Stimulated activated effector memory CD8-positive, alpha-beta T cell treated with anti-CD3 and anti-CD28 coated beads, Interleukin-12 subunit alpha, Interleukin-12 subunit beta, amount 100 ng/mL, for 72 hours (primary cell): ENCODE measurements at places on chromosomes 4 and X.

- no peak for DNase-seq
Observed at GRCh38 chrX:1392376-1393068, 609 bp upstream of the SLC25A6 start.

GRCh38 chr4:88952081-88952480, 104.9 kb downstream of the FAM13A start:
- no peak for DNase-seq

- DNase-seq, result no peak
Observed at GRCh38 chr4:141614878-141615586, 21.4 kb upstream of the IL15 start.

- no peak for DNase-seq
Observed at GRCh38 chrX:5068550-5068949, 1160.1 kb downstream of the NLGN4X start.

GRCh38 chr4:31005037-31005436, 284.9 kb downstream of the PCDH7 start:
- no peak for DNase-seq

GRCh38 chr4:23212558-23212957, 519.8 kb downstream of the GBA3 start:
- DNase-seq, result no peak

- DNase-seq, result no peak
Observed at GRCh38 chrX:149365061-149365460, 140.0 kb downstream of the IDS start.

DNA sequence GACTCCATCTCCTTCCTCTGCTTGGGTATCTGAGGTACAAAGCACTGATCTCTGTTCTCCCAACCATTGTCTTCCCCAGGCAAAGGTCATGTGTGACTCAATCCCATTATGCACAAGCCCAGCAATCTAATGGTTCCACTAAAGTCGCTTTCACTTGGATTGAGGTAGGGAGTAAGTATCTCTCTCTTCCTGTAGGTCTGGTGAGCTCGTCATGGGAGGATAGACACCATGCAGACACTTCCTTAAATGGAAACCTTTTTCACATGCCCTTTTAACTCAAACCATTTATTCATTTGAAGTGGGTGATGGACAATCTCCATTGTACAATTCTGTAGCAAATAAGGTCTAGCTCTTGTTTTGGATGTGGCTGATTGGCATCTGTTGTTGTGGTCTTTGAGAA, 245.2 kb upstream of the CLNK start:
- DNase-seq, result no peak

DNA sequence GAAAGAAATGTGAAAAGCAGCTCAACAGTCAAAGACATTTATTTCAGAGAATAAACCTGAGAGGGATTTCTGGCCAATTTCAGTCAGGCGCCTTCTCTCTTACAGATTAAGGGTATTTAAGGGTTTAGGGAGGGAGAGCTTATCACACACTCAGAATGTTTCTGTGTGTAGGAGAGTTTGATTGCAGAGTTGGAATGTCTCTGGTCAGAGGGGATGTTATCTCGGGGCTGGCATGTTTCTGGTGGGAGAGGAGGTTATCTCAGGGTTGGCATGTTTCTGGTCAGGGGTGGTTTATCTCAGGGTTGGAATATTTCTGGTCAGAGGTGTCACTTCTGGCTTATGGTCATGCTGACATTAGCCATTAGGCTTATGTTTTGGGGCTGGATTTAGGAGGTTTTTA, 1920.5 kb upstream of the PCDH7 start:
- DNase-seq, result no peak

DNA sequence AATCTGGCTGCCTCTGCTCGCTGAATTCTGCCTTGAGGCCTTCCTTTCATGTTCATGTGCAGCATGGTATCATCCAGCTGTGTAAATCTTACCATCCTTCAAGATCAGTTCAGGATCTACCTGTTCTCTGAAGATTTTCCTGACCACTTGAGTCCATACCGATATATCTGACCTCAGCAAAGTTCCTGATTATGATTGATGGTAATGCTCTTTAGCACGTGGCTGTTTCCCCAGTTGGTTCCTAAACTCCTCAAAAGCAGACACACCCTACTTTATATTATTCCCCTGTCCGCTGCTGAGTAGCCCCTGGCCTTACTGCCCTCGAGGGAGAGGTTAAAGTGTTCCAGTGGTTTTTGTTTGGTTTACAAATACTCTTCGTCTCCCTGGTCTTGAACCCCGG, 20.0 kb downstream of the GALNT7 start:
- no peak for DNase-seq

- no peak for DNase-seq
Observed at GRCh38 chrX:70026112-70026850, 23.5 kb downstream of the AWAT2 start.

DNA sequence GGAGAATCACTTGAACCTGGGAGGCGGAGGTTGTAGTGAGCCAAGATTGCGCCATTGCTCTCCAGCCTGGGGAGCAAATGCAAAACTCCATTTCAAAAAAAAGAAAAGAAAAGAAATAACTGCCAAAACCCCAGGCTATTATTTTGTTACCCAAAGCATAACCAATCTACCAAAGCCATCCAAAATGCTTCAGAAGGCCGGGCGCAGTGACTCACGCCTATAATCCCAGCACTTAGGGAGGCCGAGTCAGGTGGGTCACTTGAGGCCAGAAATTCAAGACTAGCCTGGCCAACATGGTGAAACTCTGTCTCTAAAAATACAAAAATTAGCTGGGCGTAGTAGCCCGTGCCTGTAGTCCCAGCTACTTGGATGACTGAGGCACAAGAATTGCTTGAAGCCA, 49.8 kb downstream of the SMIM31 start:
- DNase-seq, result no peak

DNA sequence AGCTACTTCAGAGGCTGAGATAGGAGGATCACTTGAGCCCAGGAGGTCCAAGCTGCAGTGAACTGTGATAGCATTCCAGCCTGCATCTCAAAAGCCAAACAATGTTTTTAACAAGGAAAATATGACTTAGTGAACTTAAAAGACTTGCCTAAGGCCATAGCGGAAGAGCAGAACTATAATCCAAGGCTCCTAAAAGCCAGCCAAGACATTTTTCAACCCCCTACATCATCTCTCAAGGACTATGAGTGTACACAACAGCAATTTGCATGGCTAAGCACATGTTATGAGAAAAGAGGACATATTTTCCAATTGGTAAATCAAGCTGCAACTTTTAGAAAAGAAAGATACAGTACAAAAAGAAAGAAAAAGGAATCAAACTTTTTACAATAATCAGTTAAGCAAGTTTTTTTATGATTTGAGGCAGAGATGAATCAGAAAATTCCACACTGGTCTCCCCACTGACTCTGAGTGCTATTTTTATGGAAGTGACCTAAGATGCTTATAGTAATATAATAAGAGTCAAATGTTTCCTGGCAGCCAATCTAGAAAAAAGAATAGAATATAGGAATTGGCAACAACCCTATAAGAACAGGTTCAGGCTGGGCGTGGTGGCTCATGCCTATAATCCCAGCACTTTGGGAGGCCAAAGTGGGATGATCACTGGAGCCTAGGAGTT, 9.8 kb upstream of the ACOT9 start:
- no peak for DNase-seq

- DNase-seq, result no peak
Observed at GRCh38 chrX:57422289-57422688, 135.8 kb downstream of the FAAH2 start.

- no peak for DNase-seq
Observed at GRCh38 chr4:119227690-119228089, 15.2 kb downstream of the USP53 start.

- no peak for DNase-seq
Observed at GRCh38 chrX:128800138-128800537, 723.2 kb downstream of the SMARCA1 start.

DNA sequence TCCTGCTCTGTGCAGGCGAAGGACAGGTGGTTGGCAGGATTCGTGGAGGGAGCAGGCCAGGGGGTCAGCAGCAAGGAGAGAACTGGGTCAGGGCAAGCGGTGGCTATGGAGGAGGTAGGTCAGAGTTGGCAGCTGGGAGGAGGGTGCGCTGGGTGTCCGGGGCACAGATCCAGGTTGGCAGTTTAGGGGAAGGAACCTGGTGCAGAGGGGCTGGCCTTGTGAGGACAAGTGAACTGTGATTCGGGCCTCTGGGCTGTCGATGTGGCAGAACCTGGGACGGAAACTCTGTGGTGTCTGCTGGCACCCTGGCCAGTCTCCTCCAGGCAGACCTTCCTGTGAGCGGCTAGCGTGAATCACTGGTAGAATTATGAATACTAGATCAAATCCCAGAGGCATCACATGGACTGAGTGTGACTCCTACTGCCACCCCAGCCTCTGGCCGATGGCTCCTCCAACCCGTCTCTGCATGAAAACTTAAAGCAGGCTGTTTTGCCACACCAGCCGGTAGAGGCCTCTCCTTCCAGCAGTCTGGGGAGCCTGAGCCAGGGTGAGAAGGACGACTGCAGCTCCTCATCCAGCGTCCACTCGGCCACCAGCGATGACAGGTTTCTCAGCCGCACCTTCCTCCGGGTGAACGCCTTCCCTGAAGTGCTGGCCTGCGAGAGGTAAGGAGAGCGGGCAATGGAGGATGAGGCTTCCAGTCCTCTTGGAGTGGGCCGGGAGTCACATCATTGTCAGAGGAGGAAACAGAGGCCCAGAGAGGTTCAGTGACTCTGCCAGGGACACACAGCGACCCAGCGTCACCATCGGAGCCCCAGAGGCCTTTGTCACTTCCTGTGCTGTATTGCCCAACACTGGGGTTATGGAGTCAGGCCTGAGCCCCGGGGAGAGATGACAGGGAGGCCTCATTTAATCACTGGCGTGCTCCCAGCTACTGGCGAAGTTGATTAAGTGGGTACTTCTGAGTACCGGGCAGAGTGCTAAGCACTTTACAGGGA, 20.3 kb downstream of the EVC start:
- no peak for DNase-seq

DNA sequence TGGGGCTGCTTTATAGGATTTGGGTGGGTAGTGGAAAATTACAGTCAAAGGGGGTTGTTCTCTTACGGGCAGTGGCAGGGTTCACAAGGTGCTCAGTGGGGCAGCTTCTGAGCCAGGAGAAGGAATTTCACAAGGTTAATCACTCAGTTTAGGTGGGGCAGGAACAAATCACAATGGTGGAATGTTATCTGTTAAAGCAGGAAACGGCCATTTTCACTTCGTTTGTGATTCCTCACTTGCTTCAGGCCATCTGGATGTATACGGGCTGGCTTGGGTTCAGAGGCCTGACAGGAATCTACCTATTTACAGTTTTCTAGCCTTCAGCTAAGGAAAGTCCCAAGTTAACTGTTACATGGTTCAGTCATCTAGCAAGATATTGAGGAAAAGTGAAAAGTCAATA, 1003.5 kb downstream of the STPG2 start:
- no peak for DNase-seq

- no peak for DNase-seq
Observed at GRCh38 chr4:174217273-174218126, 66.0 kb downstream of the FBXO8 start.

GRCh38 chr4:126106658-126107057, 791.9 kb downstream of the FAT4 start:
- DNase-seq, result no peak

GRCh38 chr4:1373892-1374705, 27.1 kb downstream of the UVSSA start:
- DNase-seq, result no peak

GRCh38 chr4:16659694-16660093, 238.8 kb downstream of the LDB2 start:
- no peak for DNase-seq

- DNase-seq, result no peak
Observed at GRCh38 chr4:101954975-101955678, 164.6 kb downstream of the BANK1 start.

- DNase-seq, result no peak
Observed at GRCh38 chrX:138711399-138712347, at the start of gene FGF13. Gene FGF13, minus strand, starts transcription at chrX:138711717. Its CDS starts 714 bp downstream, at chrX:138711003.

GRCh38 chr4:98508829-98509598, 149.4 kb downstream of the TSPAN5 start:
- DNase-seq, result no peak

DNA sequence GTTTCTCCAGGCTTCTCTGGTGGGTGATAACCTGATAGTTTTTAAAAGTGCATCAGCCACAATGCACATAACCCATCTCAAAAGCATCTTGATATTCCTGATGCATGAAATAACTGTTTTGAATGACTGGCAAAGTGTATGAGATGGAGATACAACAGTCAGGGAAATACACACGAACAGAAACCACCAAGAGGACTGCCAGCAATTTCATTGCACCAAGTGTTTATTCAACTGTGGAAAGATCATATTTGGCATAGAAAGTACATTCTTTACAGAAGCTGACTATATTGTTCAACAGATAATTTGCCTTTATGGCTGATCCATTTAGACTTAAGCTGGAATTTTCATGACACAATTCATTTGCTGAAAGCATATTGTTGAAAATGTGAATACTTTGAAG, 139.5 kb downstream of the SLIT2 start:
- DNase-seq, result no peak

DNA sequence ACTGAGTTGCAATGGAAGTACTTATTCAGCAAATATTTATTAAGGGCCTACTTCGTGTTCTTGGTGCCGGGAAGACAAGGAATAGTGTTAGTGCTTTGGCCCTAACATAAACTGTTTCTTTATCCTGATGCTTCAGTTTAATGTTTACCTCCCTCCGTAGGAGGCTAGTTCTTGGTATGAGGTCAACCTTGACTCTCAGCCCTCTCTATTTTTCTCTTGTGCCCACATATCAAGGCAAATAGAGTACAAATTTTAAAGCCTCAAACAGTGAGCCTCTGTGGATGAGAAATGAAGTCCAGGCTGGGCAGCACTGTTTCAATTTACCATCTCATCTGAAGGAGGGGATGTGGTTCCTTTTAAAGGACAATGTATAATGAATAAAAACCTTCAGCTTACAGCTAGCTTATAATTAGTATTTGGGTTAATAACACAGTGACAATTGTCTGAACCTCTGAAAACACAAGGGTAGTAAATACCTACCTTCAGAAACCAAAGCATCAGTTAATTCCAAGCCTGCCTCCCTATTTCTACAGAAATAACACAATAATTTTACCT, 68.5 kb downstream of the SH3RF1 start:
- no peak for DNase-seq

GRCh38 chr4:176339936-176340761, 20.4 kb downstream of the SPCS3 start:
- DNase-seq, result no peak

- no peak for DNase-seq
Observed at GRCh38 chr4:184536881-184537248, 62.5 kb upstream of the IRF2 start.

GRCh38 chr4:79397951-79398350, 10.1 kb downstream of the GK2 start:
- DNase-seq, result no peak

GRCh38 chr4:62131049-62131448, 930.9 kb downstream of the ADGRL3 start:
- DNase-seq, result no peak

GRCh38 chr4:185304541-185304940, 91.2 kb downstream of the LRP2BP start:
- no peak for DNase-seq
